ENCODE measurements at places on chromosomes 13 and 19. TPM values are rescaled to one million over a fixed set of nuclear protein-coding genes. Genes with fewer than 3 reads are reported as not detected.

The RGL3 gene
- 0.21 TPM for total RNA-seq

The C1QTNF9B gene
- total RNA-seq: not detected

The KL gene
- not detected for total RNA-seq

The PSG6 gene
- not detected for total RNA-seq

The CBARP gene
- 2.4 TPM for total RNA-seq

The DCT gene
- total RNA-seq: 0.21 TPM

The EHD2 gene
- total RNA-seq: 192 TPM

The CEBPG gene
- total RNA-seq: 123 TPM
